ENCODE measurements at places on chromosomes 5 and 9. TPM values are rescaled to one million over a fixed set of nuclear protein-coding genes. Genes with fewer than 3 reads are reported as not detected.

- H3K4me1 ChIP-seq = peaks cover 35% of the 10 kb centered on the region
- peaks cover 24% of the 10 kb centered on the region for H3K27me3 ChIP-seq
- no peak for DNase-seq
- no peak overlapping the region for H3K4me3 ChIP-seq
- H3K27ac ChIP-seq = no peak overlapping the region
These were observed 136.4 kb upstream of the PPP1R26 start for GRCh38 chr9:135343136-135343535.

Gene HAPLN1
- not detected for total RNA-seq

DNA sequence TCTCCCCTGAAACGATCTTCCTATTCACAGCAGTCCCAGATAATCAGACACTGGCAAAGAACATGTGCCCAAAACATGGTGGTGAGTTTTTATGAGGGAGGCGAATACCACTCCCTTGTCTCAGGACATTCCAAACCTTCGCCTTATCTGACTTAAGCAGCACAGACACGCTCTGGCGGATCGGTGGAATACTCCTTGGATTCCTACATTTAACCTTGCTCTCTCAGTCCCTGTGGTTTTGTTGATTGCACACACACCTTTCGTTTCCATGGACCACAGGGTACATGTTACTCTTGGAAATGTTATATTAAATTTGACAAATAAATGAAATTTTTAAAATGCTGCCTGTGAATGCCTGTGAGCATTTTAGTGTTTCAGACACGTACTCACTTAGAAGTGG is 87.8 kb upstream of the CPEB4 start:
- no peak for DNase-seq
- H3K4me1 ChIP-seq = no peaks in the 10 kb centered on the region
- no peak overlapping the region for H3K4me3 ChIP-seq
- H3K27ac ChIP-seq = no peak overlapping the region

- H3K27ac ChIP-seq = no peak overlapping the region
- no peaks in the 10 kb centered on the region for H3K27me3 ChIP-seq
- H3K36me3 ChIP-seq = no peaks in the 10 kb centered on the region
- no peak overlapping the region for H3K4me3 ChIP-seq
- peaks cover 34% of the 10 kb centered on the region for H3K4me1 ChIP-seq
These were observed 81.8 kb upstream of the MAP3K1 start for GRCh38 chr5:56733580-56733979.

DNA sequence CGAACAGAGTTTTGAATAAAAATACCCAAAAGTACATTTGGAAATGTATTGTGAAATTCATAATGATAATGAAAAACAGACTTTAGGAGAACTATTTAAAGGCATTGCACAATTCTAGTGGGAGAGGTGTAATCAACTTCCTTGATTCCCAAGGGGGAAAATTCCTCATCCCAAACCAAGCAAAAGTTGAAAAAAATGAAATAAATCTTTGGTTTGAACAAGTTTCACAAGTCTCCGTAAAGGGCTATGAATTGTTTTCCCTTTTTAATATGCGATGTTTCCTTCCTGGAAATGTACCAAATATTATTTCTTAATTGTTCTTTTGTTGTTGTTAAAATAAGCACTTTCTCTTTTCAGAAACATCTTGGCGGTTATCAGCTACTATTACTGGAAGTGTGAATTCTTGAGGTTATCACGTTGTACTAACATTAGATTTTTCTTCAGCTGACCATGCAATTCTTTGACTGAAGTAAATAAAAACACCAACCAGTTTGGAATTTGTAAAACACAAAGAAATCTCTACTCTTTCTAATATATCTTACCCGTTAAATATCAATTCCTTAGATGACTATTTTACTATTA is 59.3 kb downstream of the SVEP1 start:
- no peak overlapping the region for H3K4me3 ChIP-seq
- H3K27me3 ChIP-seq = no peaks in the 10 kb centered on the region
- H3K36me3 ChIP-seq = no peaks in the 10 kb centered on the region
- H3K27ac ChIP-seq = peak overlapping the region; percentile 15
- H3K4me1 ChIP-seq = no peaks in the 10 kb centered on the region

Gene SLC46A2
- 1.8 TPM for total RNA-seq

Gene ELL2
- 72.2 TPM for total RNA-seq

Gene STRBP
- 4.5 TPM for total RNA-seq

- peak overlapping the region; percentile 78 for H3K27ac ChIP-seq
- H3K4me1 ChIP-seq = no peaks in the 10 kb centered on the region
- H3K27me3 ChIP-seq = no peaks in the 10 kb centered on the region
- no peak overlapping the region for H3K4me3 ChIP-seq
- H3K36me3 ChIP-seq = no peaks in the 10 kb centered on the region
These were observed 112.4 kb upstream of the ACOT12 start for GRCh38 chr5:81506378-81506777.

- H3K4me3 ChIP-seq = peak overlapping the region; percentile 45
- peaks cover 6% of the 10 kb centered on the region for H3K4me1 ChIP-seq
- no peak for DNase-seq
- H3K27me3 ChIP-seq = no peaks in the 10 kb centered on the region
- peak overlapping the region; percentile 76 for H3K27ac ChIP-seq
These were observed 584 bp upstream of the PIP5K1B start for GRCh38 chr9:68704498-68704813.

Gene BTNL8
- not detected for total RNA-seq

DNA sequence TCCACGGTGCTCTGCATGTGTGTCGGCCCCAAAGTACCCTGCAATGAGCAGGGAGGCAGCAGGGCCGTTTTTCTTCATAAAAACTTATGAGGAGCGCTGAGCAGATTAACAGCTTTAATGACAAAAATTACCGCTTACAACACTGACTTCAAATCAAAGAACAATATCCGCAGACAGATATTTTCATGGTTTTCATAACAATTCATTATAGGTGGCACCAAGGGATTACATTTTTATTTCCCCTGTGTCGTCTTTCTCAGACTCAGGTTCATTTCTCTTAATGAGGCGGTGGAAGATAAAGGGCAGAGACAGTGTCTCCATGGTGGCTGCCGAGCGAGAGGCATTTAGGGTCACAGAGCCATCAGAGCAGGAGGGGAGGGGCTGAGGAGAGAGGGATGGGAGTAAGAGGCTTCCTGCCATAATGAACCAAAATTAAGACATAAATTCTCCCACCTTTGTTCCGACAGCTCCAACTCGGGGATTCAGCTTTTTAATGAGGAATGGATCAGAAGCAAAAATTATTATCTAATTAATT is 240.7 kb upstream of the CLINT1 start:
- no peak overlapping the region for H3K4me3 ChIP-seq
- no peak for DNase-seq
- no peaks in the 10 kb centered on the region for H3K4me1 ChIP-seq
- H3K27me3 ChIP-seq = no peaks in the 10 kb centered on the region

Gene OBP2B
- not detected for total RNA-seq
